GM13977 (cell line): ENCODE measurements at places on chromosomes 6 and 20.

- no peak for DNase-seq
Measured at GRCh38 chr20:50469176-50469723, 40.9 kb upstream of the PTPN1 start.

DNA sequence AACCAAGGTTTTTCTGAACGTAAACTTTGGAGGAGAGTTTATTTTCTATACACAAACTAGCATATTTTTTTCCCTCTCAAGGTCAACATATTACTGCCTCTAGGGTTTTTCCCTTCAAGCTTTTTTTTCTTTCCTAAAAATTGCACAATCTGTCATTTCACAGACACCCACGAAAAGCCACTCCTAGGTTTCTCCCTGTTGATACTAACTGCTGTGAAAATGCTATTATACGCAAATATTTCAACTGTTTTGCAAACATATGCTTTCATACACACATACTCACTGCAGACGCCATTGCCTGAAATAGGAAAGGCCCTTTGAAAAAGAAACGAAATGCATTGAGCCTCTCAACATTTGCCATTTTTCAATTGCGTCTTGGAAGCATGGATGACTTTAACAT lies 333.0 kb downstream of the CD83 start:
- DNase-seq = no peak

- DNase-seq = no peak
Measured at GRCh38 chr20:40932436-40932835, 96.2 kb upstream of the TOP1 start.

DNA sequence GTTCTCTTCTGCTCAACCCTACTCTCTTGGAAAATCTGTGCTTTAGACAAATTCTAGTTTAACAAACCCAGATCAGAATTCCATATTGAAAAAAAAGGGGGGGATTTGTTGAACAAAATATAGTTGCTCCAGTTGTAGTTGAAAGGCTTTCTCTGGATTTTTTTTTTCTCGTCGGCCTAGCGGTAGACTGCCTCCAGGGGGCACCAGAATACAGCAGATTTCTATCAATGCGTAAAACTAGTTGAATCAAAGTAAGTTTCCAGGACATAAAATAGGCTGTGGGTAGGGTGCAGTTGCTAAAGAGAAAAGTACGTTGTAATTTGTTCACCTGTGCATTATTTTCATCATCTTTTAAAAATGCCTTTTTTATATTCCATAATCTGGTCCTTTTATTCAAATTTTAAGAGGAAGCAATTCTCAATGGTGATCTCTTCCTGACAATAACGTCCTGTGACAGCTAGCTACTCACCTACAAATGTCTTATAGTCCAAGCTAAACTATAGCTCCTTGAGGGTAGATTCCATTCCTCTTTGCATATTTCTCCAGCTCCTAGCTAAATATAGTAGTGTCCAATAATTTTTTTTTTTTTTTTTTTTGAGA lies 105.4 kb downstream of the PERP start:
- peak; percentile 50 for DNase-seq

GRCh38 chr6:139277161-139277560 lies 14.6 kb downstream of the TXLNB start:
- DNase-seq = no peak

DNA sequence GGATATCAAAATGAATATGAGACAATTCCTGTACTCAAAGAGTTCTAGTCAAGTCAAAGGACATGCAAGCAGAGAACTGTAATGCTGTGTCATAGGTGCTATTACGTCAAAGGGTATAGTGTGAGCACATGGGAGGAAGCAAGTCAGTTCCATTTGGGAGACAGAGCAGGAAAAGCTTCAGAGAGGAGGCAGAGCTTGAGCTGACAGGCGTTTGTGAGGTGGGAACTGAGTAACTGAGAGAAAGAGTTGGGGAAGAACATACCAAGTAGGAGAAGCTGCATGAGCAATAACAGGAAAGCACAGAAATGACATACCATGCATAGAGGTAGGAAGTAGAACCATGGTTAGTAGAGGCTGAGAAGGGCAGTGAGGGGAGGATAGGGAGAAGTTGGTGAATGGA lies 15.2 kb upstream of the SSR1 start:
- no peak for DNase-seq

DNA sequence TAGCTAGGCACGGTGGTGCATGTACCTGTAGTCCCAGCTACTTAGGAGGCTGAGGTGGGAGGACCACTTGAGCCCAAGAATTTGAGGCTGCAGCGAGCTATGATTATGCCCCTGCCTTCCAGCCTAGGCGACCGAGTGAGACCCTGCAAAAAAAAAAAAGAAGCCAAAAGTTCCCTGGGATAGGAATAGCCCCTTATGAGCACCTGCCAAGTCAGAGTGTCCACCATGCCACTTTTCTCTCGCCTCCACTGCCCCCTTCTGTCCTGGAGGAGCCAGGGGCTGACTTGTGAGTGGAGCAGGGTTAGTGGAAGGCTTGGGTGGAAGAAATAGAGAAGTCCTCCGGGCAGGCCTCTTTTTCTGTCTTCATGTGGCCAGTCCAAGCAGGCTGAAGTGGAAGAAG lies 12.1 kb upstream of the DDX27 start:
- no peak for DNase-seq

GRCh38 chr6:112349958-112350357 lies 2.8 kb downstream of the RFPL4B start:
- DNase-seq = no peak

DNA sequence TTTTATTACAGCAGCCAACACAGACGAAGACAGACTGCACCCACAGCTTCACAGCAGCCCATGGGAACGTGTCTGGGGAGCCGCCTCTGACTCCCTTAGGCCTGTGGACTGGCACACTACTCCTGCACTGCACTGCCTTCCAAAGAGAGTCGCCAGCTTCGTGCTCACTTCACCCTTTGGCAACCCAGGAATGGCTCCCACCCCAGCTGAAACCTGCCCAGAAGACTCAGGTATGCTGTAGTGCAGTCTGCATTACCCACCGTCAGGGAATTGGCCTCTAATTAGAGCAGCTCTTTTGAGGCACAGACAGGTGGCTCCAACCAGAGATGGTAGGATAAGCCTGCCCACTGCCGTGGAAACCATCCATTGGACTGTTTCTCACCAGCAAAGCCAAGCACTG lies 39.9 kb upstream of the FRMD1 start:
- no peak for DNase-seq

DNA sequence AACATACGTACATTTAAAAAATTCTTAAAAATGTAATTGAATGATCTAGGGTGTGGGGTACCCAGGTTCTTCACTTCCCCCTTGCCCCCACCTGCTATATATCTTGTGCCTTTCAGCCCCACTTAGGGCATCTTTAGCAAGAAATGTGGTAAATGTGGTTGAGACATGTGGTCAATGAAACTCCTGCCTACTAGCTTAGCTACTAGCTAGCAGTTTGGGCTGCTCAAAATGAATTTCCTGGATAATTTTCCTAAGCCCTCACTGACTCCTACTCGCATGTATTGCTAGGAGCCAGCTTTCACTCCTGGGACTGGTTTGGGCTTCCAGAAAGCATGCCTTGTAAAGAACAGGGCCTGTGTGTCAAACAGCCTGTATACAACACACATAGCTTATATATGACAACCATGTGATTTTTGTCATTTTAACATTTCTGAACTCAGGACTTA lies 257.3 kb downstream of the ATXN1 start:
- DNase-seq = no peak

DNA sequence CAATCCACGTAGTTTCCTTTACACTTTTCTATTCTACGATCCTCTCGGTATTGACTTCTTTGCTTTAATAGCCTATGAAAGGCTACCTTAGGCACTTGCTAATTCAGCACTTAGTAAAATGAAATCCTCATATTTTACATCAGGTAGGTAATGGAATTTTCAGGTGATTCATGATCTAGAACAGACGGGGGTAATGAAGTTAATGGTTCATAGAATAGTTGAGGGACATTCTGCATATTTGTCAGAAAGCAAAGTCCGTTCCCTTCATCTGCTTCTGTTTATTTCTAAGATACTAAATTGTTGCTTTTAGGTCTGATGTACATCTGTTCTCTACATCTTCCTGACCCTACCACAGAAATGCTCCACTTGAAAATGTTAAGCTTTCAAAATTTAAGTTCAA lies 431.7 kb downstream of the CDKAL1 start:
- DNase-seq = no peak

- DNase-seq = no peak
Measured at GRCh38 chr20:40481743-40482458, 207.1 kb downstream of the MAFB start.

- peak; percentile 59 for DNase-seq
Measured at GRCh38 chr6:56842686-56843475, 112.0 kb upstream of the BEND6 start.

- no peak for DNase-seq
Measured at GRCh38 chr6:158309814-158310213, 2.5 kb upstream of the TULP4 start.

DNA sequence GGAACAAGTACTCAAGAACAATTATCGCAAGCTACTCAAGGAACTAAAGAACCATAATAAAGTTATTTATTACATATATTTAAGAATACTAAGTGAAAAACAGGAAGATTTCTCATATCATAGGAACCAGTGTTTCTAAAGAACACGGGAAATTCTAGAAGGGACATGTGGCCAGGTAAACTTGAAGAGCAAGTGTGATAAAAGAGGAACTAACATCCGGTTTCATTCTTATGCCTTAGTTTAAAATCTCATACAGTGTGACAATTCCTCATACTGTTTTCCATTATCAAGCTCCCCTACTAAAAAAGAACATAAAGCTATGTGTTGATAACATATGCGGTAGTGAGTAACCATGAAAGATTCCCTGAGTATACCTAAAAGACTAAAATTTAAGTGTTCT lies 163.5 kb upstream of the SHLD1 start:
- DNase-seq = peak; percentile 25

GRCh38 chr6:97714772-97715171 lies 431.8 kb upstream of the MMS22L start:
- DNase-seq = no peak

DNA sequence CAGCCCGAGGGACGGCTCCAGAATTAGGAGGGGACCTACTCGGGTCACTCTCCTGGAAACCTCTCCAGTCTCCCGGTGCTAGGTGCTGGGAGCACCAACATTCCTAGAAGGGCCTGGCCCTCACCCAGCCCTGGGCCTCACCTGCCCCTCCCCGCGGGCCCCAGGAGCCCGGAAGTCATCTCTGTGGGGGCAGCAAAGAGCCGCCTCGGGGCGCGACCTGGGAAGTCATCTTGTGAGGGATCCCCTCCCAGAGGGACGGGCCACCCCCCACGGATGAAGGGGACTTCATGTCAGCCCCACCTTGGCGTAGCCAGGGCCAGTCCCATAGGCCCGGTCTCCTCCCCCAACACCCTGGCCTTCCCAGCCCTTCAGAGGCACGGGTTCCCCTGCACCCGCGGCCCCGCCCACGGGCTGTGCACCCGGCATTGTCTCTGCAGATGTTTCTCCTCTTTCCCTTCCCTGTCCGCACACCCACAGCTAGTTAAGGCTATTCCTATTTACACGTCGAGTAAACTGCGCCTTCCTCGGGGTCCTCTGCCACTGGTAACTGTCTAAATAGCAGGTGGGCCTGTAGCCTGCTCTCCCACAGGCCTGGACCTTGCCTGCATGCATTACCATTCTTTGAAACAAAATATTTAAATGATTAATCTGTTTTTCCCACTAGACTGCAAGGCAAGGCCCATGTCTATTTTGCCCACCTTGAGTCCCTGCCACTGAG lies 896 bp upstream of the RNASET2 start:
- peak; percentile 45 for DNase-seq

DNA sequence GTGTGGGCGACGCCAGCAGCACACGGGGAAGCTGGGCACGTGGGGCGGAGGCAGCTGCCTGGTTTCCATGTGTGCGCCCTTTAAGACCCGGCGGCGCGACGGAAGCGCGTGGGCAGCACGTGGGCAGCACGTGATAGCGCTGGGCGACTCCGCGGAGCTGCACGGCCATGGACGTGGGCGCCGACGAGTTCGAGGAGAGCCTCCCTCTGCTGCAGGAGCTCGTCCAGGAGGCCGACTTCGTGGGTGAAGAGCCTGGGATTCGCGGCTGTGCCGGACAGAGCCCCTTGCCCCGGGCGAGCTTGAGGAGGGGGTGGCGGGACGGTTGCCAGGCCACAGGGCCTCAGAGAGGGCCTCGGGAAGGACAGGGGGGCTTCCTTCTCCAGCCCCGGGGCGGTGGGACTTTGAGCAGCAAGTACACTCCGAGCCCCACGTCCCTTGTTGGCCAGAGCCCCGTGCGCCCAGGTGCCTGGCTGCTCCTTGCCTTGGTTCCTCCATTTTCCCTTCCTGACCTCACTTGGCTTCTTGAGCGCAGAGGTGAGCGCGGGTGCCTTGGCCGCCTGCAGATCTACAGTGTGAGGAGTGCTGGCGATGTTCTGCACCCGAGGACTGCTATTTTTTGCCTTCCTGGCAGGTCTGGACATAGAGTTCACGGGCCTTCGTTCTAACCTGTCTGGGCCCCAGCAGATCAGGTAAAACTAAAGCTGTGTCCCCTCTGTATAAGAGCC lies at the start of gene PNLDC1:
TSS of gene PNLDC1 (plus strand) at position 136 of the 725 bp plus-strand sequence. CDS start at position 168, 32 bp downstream.
- DNase-seq = no peak

- no peak for DNase-seq
Measured at GRCh38 chr6:84227044-84227433, 404 bp downstream of the CEP162 start.

DNA sequence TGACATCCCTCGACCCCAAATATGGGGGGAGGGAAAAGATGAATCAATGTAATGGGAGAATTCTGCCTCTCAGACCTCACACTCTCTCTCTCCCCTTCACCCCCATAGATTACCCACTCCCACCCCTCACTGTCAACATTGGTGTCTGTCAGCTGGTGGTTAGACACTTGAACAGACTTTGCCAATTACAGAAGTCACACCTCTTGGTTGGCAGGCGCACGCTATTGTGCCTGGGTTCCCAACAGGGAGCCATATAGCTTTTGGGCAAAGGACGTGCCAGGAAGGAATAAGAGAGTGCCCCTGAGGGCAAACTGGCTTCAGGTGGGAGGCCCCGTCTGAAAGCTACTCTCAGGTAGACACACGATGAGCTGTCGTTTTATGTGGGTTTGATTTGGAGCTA lies 54.1 kb upstream of the FYN start:
- no peak for DNase-seq

DNA sequence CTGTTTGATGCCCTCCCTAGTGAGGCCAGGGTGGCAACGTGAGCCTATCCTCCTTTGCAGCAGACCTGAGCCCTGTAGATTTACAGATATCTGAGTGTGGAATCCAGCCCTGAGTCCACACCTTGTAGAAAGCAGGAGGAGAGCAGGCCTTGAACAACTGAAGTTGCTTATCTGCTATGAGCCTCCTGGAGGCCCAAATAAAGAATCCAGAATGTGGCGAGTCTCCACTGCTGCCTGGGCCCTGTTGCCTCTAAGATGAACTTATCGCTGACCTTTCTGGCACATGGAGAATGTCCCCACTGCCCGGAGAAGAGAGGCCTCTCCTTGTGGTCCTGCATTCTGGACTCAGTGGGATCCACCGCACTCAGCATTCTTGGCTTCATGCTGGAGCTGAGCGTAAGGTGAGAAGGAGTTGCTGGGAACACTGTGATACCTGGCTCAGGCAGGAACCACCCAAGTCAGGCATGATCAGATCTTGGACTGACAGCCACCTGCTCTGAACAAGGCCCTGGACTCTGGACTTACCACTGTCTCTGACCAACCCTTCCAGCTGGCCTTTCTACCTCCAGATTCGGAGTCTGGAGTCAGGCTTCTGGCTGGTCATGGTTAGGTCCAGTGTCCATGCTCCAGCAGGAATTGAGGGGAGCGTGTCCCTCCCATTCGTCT lies 5.8 kb upstream of the MANBAL start:
- DNase-seq = no peak

- no peak for DNase-seq
Measured at GRCh38 chr20:20491110-20491783, 123.3 kb downstream of the INSM1 start.

GRCh38 chr20:2047456-2048092 lies 53.7 kb upstream of the PDYN start:
- DNase-seq = no peak
